Iris pigment epithelial cell (primary cell): ENCODE measurements at places on chromosomes 7 and 10.

GRCh38 chr10:12852687-12853086 is 148.8 kb downstream of the CCDC3 start:
- no peak for DNase-seq

DNA sequence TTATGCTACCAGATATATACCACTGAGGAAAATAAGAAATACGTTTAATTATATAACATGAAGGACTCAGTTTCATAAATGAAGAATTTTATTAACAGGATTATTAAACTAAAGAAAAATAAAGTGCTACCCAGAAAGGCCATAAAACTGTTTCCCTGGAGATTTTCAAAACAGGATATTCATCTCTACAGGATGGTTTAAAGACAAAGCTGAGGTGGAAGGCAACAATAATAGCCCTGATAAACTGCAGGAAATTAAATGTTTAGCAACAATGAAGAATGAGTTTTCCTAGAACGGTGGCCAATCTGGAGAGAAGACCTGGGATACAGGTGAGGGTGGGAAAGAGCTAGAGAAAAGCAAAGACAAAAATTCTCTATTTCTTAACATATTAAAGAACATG is 11.9 kb downstream of the RHEB start:
- no peak for DNase-seq

DNA sequence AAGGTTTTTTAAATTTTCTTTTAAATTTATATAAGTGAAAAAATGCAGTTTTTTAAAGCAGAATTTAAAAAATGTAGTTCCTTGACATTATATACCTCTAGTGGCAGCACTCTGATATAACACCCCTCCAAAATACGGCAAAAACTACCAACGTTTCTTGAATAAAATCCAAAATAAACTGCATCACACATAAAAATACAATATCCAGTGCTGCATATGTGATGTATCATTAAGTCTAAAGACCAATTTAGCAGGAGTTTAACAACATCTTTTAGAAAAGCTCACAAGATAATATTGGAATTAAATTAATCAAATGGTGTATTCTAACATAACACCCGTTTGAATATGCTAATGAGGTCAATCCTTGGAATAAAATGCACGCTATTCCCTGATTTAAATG is 1.4 kb downstream of the TCERG1L start:
- DNase-seq, result peak; percentile 23

- peak; percentile 13 for DNase-seq
Measured at GRCh38 chr10:117594722-117595121, 52.2 kb downstream of the EMX2 start.

- DNase-seq, result no peak
Measured at GRCh38 chr7:50983850-50984249, 201.2 kb upstream of the GRB10 start.

- no peak for DNase-seq
Measured at GRCh38 chr7:155201325-155202087, 96.2 kb upstream of the INSIG1 start.

- DNase-seq, result no peak
Measured at GRCh38 chr7:96173781-96174180, 148.1 kb downstream of the SLC25A13 start.

GRCh38 chr10:103171278-103171677 is 21.8 kb downstream of the NT5C2 start:
- DNase-seq, result no peak

- DNase-seq, result no peak
Measured at GRCh38 chr7:3191548-3191947, 109.5 kb upstream of the SDK1 start.

DNA sequence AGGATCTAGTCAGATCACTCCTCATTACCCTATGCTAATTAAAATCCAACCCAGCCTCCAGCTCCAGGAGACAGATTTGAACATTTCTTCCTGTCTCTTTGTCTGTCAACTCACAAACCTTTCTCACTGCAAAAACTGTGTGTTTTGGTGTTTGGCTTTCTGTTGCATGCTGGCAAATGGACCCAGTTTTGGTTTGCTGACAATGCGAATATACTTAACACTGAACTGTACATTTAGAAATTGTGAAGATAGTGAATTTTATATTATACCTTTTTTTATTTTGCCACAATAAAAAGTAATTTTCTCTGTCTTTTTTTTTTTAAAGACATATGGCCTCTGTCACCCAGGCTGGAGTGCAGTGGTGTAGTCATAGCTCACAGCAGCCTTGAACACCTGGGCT is 18.3 kb upstream of the TNPO3 start:
- no peak for DNase-seq

- DNase-seq, result no peak
Measured at GRCh38 chr7:48045195-48045765, 9.9 kb downstream of the C7orf57 start.

GRCh38 chr10:26566525-26567350 is 128.6 kb downstream of the APBB1IP start:
- DNase-seq, result no peak

DNA sequence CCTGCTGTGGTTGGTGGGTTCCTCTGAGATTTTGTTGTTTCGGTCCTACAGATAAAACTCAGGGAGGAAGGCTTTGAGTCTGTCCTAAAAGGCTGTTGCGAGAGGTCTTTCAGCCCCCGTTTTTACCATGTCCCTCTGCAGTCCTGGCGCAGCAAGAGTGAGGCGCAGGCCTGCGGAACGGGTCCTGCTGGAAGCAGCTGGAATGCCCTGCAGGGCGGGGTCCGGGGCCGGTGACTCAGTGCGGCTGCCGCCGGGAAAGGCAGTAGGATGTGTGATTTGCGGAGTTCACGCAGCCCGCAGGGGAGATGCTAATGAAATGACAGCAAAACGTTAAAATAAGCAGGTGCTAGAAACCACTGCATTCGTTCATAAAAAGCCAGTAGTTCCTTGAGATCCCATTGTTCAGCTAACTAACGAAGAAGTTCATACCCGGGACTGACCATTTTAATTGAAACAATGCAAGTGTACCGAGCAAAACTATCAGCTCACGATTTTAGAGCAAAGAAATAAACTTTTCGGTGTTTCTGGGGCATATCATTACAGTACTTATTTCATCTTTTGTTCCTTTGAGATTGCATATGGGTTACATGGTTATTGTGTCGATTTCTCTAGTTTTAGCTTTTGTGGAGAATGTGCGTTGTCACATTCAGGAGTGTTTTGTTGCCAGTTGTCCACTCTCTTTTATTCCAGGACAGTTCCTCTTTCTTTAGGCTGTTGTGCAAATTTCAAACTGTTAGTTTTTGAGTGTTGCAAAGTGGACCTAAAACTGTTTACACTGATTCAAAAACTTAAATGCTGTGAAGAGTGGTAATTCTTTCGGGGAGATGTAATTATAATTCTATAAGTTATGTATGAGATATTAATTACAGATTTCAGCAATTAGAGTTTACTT is 783 bp downstream of the ANLN start:
- peak; percentile 89 for DNase-seq

GRCh38 chr7:106064771-106065574 is 47.1 kb downstream of the SYPL1 start:
- DNase-seq, result peak; percentile 76

GRCh38 chr7:139252451-139252850 is 21.4 kb downstream of the UBN2 start:
- peak; percentile 12 for DNase-seq

DNA sequence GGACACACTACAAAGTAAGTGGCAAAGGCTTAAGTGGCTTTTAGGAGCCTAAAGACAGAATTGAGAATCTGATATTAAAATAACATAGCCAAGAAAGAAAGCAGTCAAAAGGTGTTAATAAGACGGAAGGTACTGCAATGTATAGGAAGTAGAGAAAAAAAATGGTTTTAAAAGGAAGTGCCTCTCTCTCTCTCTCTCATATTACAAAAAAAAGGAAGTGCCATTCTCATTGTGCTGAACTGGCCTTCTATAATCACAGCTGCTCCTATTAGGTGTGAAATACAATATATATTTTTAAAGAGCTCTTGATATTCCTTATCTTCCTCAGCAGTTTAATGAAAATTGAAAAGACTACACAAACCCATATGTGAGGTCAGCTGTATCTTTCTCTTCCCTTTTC is 199.4 kb upstream of the NPVF start:
- no peak for DNase-seq

- DNase-seq, result no peak
Measured at GRCh38 chr7:156236181-156236889, 404.2 kb upstream of the RNF32 start.

- no peak for DNase-seq
Measured at GRCh38 chr7:50310361-50310760, 5.8 kb downstream of the IKZF1 start.

- peak; percentile 96 for DNase-seq
Measured at GRCh38 chr7:130292682-130293257, at the start of gene CPA4. CPA4 (plus strand) TSS chr7:130293161; CDS start chr7:130293181, 20 bp downstream.

GRCh38 chr7:139630643-139631519 is 107.4 kb downstream of the CLEC2L start:
- no peak for DNase-seq

- peak; percentile 14 for DNase-seq
Measured at GRCh38 chr7:33868166-33868565, 37.2 kb upstream of the BMPER start.

DNA sequence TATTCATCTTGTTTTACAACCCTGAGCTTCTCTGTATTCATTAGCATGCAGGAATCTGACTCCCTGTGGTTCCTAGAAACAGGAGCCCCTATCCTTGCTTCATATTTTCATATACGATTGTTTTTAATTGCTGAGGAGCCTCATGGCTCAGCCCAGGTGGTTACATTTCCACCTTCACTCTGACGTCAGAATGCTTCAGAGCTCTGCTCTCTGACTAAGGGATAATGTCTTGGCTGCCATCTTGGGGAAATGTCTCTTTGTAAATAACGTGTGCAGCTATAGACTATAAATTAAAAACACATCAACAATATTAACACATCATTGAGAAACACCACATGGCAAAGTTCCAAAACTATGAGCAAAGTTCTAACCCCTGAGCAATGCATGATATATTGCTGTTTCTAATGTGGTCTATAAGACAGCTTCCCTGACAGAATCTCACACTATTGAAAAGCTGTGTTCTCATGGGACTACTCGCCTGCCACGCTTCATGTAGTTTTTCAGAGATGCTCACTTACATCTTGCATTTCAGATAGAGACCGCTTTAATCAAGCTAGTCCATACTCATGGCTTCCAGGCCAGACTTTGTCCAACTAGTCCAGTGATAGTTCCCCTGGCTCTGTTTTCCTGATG is 227.0 kb downstream of the SORCS3 start:
- no peak for DNase-seq

- DNase-seq, result no peak
Measured at GRCh38 chr10:103013416-103013815, 95.3 kb downstream of the CNNM2 start.

DNA sequence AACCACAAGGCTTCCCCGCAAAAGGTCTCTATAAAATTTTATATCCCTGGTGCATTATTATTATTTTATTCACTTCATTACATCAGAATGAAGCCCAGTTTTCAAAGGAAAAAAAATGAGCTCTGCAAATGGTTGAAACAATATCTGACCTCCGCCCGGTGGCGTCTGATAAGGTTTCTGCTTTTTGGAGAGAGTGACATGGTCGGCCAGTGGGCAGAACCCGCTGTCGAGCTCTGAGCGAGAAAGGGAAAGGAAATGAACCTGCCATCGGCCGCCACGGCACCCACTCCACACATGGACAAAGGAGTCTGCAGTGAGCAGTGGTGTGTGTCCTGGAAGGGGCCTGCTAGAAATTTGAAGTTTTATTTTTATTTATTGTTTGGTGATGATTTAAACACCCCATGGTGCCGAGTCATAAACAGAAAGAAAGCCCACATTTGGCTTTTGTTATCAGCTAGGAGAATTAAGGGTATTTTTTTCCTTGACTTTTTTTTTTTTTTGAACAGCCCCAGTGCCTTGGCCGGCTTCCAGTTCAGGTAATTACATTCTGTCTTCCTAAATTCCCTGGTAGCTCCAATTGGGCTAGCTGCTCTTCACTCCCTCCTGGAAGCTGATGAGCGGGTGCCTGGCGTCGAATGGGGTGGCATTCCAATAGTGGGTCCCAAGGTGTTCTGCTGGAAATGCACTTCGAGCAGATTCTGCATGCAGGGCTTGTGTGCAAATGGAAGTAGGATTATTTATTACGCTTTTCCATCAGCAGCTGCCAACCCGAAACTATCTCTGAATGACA is 149.4 kb upstream of the MKI67 start:
- DNase-seq, result no peak

DNA sequence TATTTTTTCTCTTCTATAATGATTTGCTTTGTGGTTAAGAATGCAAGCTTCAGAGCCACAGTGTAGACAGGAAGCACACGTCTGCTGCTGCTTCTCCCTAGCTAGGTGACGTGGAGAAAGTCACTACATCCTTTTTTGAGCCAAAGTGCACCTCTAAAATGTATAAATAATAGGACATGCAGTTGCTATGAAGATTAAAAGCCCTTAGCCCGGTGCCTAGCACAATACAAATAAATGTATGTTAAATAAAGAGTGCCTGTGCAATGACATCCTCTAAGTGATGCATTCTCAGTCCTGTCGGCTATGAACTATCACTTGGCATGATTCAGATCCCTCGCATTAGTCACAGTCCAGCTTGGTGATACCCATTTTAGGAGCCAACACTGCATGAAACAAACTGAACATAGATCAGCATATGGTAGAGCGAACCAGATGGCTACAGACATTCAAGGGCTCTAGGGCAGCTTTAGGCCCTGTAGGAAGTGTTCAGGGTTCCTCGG is 4.8 kb upstream of the TRDMT1 start:
- DNase-seq, result peak; percentile 74

DNA sequence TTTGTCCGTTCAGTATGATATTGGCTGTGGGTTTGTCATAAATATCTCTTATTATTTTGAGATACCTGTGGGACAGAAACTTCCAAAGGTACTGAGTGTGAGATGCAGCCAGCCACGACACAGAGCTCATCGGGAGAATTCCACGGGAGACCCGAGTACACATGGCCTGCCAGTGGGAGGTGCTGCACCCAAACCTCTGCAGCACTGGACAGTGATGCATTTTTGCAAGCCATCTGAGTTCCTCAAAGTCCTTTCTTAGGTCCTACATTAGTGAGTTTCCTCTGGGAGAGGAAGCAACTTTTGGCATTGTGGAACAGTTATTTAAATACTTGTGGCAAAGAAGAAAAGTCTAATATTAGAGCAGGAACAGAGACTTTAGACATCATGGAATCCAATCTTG is 77.5 kb downstream of the ARID5B start:
- DNase-seq, result no peak

GRCh38 chr10:126969310-126969709 is 64.1 kb downstream of the DOCK1 start:
- DNase-seq, result peak; percentile 19

- DNase-seq, result no peak
Measured at GRCh38 chr7:26193432-26194207, 6.9 kb downstream of the HNRNPA2B1 start.

DNA sequence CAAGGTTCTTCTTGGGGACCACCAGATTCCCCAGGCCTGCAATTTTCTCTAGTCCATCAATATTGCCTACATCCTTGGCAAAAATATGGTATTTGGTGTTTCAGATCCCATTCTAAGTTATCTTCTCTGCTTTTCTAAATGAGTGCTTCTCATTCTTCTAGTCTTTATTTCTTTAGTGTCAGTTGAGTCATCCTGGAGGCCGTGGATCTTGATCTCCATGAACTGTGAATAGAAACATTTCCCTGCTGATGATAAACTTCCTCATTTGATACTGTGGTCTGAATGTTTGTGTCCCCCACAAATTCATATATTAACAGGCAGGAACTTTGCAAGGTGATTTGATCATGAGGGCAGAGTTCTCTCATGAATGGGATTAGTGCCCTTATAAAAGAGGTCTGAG is 779.3 kb downstream of the INHBA start:
- DNase-seq, result no peak

GRCh38 chr10:114304017-114304570 is 65.0 kb downstream of the VWA2 start:
- peak; percentile 84 for DNase-seq

GRCh38 chr10:8670461-8670860 is 616.0 kb downstream of the GATA3 start:
- no peak for DNase-seq
